MV-4-11 (cell line): ENCODE measurements at places on chromosomes 5 and 9.

DNA sequence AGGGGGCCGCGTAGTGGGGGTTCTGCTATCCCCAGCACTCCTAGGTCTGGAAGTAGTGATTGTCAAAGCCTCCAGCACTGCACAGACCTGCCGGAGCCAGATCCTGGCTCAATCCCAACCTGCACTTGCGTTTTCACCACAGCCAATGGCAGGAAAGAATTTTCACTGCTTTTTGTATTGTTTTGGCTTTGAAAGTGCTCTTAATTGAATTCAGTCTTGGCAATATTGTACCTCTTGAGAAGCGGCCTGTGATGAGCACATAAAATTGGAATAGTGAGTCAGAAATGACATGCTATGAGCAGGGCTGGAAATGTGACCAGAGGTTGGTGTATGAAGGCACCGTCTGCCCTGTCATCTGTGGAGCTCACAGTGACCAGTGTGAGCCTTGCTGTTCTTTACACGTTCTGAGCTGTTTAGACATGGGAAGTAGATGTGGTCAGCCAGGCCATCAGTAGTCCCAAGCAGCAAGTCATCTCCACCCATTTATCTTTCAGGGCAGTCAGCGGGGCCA is 41.5 kb downstream of the SECISBP2 start:
- DNase-seq = no peak

GRCh38 chr9:86353655-86354010 is 577 bp downstream of the TUT7 start:
- DNase-seq = no peak

DNA sequence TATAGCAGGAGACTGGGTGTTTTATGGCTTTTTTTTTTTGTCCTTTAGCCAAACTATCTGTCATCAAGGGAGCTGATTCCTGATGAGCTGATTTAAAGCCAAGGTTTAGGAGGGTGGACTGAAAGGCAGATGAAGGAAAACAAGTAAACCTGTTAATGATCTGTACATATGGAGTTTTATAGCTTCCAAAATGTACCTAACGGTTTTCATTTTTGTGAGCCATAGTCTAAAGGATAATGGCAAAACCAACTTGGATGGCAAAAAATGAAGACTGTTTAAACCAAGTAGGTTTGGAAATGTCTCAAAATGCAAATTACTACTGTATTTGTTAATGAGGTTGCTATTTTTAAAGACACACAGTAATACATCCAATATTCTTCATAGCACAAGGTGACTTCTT is 281.5 kb downstream of the YTHDC2 start:
- DNase-seq = no peak

DNA sequence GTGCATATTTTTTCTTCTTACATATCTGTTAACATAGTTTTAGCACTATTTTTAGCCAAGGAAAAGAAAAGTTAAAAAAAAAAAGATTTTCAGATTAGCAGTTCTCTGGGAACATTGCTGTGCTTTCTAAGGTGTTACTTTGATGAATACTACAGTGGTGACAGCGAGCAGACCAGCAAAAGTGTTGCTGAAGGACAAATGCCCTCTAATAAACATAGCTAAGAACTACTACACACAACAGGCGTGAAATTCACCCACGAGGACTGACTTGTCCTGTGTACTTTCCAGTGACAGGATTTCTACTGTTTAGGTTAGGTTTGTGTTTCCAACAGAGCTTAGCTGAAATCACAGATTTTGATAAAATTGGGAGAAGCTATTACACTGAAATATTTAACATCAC is 153.8 kb downstream of the HCN1 start:
- DNase-seq = no peak
